Dermis microvascular lymphatic vessel endothelial cell (primary cell): ENCODE measurements at places on chromosomes 11 and 22. TPM values are rescaled to one million over a fixed set of nuclear protein-coding genes. Genes with fewer than 3 reads are reported as not detected.
A peak's percentile ranks its signal among the peaks of the same experiment; 100 is the strongest.

The OPCML gene
- not detected in 2 replicates for total RNA-seq

The TMEM86A gene
- 1.9 and 6.8 TPM in 2 replicates for total RNA-seq

The ANO1 gene
- total RNA-seq: not detected in 2 replicates

The PNPLA3 gene
- total RNA-seq: 0.76 and 0.90 TPM in 2 replicates

The SLC35C1 gene
- 4.1 and 8.3 TPM in 2 replicates for total RNA-seq

The SEPTIN5 gene
- total RNA-seq: 23.4 and 42.1 TPM in 2 replicates

The CD3E gene
- not detected in 2 replicates for total RNA-seq

The KCNE3 gene
- total RNA-seq: 0.51 and 1.0 TPM in 2 replicates

The SCGB1A1 gene
- not detected in 2 replicates for total RNA-seq

The SCYL1 gene
- total RNA-seq: 41.8 and 55.9 TPM in 2 replicates

The RRM1 gene
- 51.3 and 99.6 TPM in 2 replicates for total RNA-seq

DNA sequence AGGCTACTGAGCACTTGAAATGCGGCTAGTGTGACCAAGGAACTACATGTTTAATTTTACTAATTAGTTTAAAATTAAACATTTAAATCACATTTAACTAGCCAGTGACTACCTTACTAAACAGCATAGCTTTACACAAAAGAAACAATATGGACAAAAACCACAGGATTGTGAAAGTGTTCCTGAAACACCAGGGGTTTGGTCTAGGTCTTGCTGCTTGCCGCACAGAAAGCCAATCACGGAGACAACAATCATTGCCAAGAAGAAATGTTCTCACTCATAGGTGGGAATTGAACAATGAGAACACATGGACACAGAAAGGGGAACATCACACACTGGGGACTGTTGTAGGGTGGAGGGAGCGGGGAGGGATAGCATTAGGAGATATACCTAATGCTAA is 309.5 kb downstream of the C11orf87 start:
- DNase-seq: no peak

GRCh38 chr22:19109198-19110063 is 12.8 kb downstream of the DGCR2 start:
- peak; percentile 22 for DNase-seq

GRCh38 chr11:40722179-40722795 is 737.2 kb downstream of the LRRC4C start:
- no peak for DNase-seq

DNA sequence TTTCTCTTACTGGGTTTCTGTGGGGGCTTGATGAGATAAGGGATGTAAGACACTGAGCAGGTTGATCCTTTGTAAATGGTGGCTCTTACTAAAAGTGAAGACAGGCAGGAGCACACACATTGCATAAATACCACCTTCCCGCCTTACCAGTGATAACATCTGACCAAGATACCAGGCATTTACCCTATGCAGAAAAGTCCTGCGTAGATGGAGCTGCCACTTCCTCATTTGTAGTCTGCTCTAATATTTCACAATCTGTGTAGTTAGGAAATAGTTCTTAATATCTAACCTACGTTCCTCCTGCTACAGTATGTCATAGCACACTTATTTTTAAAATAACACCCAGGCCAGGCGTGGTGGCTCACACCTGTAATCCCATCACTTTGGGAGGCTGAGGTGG is 23.9 kb upstream of the SWAP70 start:
- DNase-seq: no peak

GRCh38 chr11:111974446-111974845 is 37.3 kb downstream of the DIXDC1 start:
- DNase-seq: no peak

- no peak for DNase-seq
These were observed 16.6 kb downstream of the ARHGEF17 start for GRCh38 chr11:73324665-73325035.

GRCh38 chr11:111329306-111330204 is 31.2 kb downstream of the POU2AF3 start:
- no peak for DNase-seq

- DNase-seq: no peak
These were observed 75.0 kb upstream of the FGF3 start for GRCh38 chr11:69894181-69894611.

DNA sequence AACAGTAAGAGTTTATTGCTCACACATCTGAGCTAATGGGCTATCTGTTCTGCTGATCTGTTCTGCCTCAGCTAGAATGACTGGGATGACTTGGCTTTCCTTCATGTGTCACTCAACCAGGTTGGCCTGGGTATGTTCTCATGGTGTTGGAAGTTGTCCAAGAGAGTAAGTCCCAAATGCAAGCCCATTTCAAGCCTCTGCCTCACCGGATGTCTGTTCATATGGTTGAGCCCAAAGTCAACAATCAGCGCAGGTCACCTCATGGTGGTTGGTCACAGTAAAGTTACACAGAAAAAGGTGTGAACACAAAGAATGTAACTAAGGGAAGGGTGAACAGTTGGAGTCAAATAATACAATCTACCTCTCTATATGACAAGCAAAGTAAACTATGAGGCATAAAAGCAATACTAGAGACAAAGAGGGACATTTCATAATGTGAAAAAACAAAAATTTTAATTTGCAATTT is 1.9 kb downstream of the GDPD4 start:
- peak; percentile 13 for DNase-seq

GRCh38 chr22:39839204-39839603 is 54.4 kb downstream of the ENTHD1 start:
- no peak for DNase-seq

DNA sequence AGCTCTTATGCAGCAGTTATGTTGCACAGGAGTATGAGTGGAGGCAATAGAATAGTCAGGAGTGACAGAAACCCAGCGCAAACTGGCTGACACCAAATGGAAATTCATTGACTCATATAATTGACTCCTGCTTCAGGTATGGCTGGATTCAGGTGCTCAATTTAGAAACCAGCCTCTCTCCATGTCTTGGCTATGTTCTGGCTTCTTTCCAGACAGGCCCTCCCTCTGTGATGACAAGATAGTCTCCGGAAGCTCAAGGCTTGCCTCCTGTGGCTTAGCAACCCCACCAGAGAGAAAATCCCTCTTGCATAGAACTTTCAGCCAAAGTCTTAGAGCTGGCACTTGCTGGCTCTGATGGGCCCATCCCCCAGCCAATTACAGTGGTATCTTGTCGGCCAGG is 28.1 kb upstream of the MN1 start:
- no peak for DNase-seq

DNA sequence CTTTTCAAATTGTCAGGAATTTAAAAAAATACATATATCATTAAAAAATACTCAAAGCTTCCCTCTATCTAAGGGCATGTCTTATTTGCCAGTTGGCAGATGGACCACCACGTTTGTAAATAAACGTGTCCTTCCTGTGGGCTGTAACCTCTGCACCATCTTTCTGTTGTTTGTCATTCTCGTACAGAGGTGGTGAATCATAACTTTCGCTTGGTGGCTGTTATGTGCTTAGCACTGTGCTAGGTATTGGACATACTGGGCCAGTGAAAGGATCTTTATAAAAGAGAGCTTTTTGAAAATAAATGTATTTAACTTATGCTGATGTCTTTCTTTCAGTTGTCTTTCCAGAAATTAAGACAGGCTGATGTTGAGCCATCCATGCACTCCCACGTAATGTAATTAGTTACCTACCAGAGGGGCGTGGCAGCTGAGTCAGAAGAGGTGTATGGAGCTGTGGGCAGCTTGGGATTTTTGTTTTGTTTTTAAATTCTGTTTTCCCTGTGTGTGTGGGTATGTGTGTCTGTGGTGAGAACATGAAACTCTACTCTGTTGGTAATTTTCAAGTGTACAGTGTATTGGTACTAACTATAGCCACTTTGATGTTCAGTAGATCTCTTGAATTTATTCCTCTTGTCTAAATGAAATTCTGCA is 62.7 kb downstream of the TECTA start:
- DNase-seq: no peak

GRCh38 chr11:71425860-71426259 is 22.3 kb downstream of the DHCR7 start:
- DNase-seq: no peak

DNA sequence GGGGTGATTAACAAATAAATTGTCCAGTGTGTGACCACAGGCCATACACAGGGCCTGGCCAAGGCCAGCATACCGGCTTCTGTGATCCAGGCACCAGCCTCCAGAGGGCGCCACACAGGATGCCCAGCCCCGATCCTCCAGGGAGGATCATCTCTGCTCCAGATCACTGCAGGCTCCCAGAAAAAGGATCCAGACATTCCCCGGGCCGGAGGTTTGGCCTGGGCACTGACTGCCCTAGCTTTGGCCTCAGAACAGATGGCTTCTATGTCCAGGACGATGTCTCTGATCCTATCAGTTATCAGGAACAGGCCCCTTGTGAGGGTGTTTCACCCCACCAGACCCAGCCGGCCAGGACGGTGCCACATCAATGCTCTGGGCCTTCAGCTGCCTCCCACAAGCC is 74.5 kb upstream of the LMO1 start:
- peak; percentile 38 for DNase-seq

DNA sequence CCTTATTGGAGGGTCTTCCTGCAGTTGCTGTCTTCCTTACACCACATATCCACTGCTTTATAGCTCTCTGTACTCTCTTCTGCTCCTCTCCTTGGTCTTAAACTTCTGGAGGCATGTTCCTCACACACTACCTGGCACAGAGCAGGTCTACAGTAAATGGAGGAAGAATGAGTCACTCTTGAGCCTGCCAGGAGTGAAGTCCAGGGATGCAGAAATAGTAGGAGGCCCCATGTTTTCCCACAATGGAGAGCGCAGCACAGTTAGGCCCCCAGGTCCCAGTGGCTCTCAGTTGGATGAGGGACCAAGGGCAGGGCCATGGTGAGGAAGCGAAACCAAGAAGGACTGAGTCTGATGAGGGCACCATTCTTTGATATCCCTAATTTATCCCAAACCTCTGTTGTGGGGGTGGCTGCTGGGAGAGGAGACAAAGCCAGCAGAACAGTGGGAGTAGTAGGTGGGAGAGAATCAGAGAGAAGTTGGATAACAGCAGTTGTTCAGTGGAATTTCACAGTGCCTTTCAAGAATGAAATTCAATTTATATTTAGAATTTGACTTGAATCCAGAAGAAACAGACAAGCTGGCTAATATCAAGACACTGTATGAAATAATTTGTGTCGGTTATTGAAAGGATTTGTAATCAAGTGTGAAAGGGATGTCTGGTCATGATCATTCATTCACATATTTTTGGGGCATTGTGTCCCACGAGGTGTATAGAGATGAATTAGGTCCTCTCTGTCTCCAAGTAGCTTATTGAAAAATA is 187.8 kb downstream of the HIPK3 start:
- DNase-seq: peak; percentile 49

- peak; percentile 43 for DNase-seq
These were observed 35.0 kb downstream of the GRIK4 start for GRCh38 chr11:120546312-120547205.
